ENCODE measurements at places on chromosomes 1 and 21.

DNA sequence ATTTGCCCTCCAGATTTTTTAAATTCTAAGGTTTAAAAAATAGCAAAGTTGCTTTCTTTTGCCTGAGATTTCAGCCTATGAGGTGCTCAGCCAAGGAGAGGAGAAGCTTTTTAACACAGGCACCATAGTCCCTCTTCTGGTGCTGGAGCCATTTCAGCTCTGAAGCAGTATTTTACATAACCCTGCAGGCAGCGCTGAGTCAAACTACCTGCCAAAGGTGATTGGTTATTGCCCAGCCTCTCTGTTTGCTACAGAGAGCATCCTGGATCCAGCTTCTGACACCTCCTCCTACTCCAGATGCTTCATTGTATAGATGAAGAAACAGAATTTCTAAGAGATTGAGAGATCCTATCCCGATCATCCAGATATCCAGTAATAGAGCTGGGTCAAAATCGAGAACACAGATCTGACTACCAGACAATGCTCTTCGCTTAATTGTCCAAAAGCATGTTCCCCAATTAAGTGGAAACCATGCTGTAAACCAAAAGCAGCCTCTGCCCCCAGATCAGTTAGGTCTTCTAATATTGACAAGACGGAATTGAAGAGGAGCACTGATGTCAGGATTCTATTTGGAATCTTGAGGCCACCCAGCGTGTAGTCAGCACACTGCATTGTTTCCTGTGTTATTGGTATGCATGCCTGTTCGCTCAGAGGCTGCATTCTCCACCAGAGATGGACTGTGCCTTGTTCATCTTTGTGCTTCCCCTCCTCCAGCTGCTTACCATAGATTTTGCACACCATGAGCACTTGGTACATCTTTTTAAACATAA, 22.1 kb downstream of the RGS8 start:
- DNase-seq = no peak

- DNase-seq = peak; percentile 84
Observed at GRCh38 chr1:112674440-112674985, at the start of gene MOV10. Gene MOV10, plus strand, starts transcription at chr1:112674659. Its CDS starts 254 bp downstream, at chr1:112674913.

DNA sequence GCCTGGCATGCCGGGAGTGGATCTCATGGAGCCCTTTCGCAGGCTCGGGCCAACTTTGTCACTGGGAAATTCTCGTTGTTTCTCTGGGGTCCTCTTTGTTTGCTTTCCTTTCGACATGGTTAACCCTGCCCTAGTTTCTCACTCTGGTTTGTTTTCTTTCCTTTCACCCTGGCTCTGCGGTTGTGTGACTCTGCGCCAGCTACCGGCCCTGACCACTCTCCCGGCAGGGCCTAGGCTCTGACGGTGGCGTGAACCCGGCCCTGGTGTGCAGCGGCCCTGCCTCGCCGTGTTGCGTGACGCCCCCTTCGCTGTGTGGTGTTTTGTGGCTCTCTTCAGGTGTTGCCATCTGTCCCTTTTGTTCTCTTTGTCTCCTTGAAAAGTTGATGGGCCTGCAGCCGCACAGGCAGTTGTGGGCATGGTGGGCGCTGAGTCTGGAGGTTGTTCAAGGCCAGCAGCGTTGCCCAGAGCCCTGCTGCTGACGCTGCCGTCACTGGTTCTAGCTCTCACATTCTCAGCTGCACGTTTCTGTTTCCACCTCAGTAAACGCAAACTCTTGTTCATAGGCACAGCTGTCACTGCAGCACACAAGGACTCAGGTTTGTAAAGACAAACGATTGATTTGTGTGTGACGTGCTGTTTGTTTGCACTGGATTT, 64.6 kb upstream of the DIP2A start:
- no peak for DNase-seq

DNA sequence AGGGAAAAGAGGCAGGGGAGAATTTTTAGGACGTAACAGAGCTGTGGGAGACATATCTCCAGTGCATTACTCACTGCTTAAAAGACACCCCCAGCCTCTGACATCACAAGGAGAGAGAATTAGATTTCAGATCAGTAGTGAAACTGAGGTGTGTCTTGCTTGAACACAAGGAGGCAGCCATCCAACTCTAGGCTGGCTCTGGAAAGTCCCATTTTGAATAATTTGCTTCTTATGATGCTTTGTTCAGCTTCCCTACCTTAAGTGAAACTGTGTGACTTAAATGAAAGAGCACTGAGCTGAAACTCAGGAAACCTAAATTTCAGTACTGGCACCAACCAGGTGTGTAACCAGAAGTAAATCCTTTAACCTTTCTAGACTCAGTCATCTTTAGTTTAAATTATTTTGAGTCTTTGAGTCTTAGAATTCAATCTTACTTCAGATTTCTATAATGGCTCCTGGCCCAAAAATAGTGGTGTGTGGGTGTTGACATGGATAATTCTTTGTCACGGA, 251.6 kb upstream of the SGIP1 start:
- DNase-seq = no peak

DNA sequence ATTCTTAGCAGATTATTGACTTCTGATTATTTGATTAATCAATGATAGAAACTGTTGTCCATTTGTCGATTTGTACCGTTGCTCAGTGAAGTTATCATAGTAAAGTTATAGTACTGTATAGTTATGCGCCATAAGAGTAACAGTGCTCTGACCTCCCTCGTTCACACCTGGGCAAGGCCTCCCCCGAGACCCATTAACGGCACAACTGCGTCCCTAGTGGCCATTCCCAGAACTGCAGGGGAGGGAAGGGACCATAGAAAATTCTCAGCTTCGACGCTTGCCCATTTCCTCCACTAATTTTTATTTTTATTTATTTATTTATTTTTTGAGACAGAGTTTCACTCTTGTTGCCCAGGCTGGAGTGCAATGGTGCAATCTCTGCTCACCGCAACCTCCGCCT, 334.4 kb downstream of the DSCAM start:
- DNase-seq = no peak

GRCh38 chr1:98817821-98818220, 156.3 kb downstream of the SNX7 start:
- DNase-seq = no peak

GRCh38 chr1:112504661-112505399, 3.9 kb upstream of the WNT2B start:
- DNase-seq = no peak

DNA sequence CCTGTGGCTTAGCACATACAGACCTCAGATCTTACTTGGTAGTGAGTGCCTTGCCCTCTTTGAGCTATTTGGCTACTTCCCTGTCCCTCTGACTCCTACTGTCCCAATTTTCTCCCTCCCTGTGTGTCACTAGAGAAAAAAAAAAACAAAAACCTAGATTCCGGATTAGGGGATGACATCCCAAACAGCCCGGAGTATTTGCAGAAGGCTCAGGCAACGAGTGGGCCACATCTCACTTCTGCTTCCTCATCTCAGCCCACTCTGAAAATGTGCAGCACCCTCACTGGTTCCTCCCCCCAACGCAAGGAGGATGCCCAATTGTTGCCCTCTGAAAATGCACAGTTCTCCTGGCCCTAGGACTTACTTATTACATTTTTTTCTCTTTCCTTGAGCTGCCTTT, 4.9 kb downstream of the NHLH1 start:
- DNase-seq = no peak

GRCh38 chr1:217562229-217562878, 68.5 kb downstream of the GPATCH2 start:
- DNase-seq = no peak

DNA sequence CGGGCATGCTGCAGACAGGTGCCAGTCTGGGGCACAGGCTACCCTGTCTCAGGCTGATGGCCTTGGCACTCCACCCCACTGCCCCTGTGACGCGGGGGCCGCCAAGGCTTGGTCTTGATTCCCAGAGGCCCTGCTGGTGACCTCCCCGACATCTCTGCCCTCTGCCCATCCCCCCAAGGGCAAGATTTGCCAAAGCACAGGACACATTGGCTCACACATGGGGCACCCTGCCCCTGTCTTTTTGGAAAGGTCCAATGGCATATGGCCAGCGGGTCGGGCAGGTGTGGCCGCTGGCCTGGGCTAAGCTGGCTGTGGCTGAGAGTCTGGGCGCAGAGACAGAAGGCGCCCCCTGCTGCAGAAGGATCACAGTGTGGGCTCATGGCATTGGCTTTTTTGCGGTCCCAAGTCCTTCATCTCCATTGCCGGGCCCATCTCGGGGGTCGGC, 4.6 kb downstream of the MIB2 start:
- DNase-seq = no peak

DNA sequence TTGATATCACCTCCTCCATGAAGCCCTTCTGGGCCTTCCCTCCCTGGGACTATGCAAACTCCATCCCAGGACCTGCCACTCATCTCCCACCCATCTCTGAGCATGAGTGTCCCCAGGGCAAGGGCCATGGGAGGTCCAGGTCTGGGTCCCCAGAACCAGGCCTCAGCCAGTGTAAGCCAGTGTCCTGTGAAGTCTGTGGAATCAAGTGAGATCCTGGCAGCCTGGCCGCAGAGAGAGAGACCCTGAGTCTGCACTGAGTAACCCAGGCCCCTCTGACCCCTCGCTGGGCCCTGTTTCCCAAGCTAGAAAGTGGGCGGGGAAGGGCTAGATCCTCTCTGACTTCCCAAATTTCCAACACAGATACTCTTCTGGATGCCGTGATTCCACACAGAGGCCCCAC, 132.7 kb downstream of the DMRTB1 start:
- no peak for DNase-seq

GRCh38 chr1:39378377-39378776, 113.1 kb upstream of the BMP8A start:
- no peak for DNase-seq

GRCh38 chr1:114100148-114100547, 53.5 kb downstream of the SYT6 start:
- DNase-seq = no peak

- DNase-seq = no peak
Observed at GRCh38 chr1:100736324-100736723, 16.8 kb downstream of the VCAM1 start.

DNA sequence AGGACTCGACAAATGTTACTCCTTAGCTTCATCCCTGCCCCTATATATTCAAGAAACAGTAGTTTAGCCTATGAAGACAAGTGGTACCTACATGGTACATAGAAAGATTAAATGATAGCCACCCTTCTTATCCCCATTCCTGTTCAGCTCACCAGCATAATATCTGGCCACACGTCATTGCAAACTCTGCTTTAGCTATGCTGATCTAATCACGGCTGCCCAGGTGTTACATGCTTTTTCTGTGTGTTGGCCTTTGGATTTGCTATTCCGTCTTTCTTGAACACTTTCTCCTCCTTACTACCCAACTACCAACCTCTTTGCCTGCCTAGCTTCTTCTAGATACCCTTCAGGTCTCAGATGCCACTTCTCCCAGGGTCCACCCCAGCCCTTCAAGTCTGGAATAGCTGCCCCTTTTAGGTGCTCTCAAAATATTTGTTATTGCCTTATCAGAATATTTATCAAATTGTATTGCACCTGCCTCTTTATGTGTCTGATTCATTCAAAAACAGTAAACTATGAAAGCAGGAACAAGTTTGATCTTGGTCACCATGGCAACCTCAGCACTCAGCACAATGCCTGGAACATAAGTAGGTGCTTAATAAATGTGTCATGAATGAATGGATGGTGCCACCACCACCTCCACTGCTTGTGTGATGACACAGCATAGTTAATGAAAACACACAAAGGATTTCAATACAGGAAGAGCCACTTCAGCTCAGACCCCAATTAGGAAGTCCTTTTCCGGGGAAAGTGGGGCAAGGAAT, 11.4 kb upstream of the DNASE2B start:
- DNase-seq = no peak
